ENCODE measurements at places on chromosomes 6 and 20.

GRCh38 chr6:167576828-167577503 lies 249.7 kb upstream of the AFDN start:
- no peak for DNase-seq

DNA sequence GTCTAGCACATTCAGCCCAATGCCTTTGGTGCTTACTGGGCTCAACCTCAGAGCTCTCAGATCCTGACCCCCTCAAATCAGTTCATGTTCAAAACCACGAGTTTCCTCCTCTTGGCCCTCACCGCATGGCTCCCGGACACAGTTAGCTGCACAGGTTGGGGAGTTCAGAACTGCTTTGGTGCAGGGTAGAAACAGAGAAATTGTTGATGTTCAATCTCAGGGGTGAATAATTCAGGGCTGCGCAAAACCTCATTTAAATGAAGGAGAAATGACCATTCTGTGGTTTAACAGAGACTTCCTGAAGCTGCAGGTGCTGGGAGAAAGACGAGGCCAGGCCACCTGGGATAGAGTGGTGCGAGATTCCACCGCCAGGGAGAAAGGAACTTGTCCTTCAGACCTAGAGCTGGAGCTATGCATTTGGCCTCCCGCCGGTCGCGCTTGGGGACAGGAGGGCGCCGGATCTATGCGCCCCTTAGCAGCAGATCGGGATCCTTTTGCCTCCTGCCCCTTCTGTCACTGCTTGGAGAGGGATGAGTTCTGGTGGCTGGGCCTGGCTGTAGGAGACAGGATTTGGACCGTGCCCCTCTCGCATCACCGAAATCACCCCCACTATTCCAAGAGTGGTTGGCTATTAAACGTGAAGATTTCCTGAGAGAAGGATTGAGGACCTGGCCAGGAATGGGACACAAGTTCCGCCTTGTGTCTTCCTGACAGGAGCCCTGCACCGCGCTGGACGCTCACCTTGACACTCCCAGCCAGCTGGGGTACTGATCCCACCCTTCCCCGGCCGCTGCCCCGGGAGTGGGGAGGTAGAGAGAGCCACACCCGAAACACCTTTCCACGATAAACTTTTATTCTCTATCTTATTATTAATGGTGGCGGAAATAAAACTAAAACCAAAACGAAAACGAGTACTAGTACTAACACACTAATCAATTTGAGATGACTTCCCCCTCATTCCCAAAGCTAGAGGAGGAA lies 767 bp upstream of the PAX1 start:
- no peak for DNase-seq

DNA sequence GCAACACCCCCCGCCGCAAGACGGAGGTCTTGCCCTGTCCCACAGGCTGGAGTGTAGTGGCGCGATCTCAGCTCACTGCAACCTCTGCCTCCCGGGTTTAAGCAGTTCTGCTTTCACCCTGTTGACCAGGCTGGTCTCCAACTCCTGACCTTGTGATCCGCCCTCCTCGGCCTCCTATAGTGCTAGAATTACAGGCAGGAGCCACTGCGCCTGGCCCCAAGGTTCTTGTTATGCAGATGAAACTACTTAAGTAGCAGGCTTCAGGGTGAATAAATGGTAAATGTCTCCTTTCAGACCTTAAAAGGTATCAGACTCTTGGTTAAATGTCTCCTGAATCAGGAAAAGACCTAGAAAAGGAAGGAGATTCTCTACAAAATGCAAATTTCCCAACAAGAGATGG lies 95.4 kb upstream of the TMEM181 start:
- DNase-seq: no peak

DNA sequence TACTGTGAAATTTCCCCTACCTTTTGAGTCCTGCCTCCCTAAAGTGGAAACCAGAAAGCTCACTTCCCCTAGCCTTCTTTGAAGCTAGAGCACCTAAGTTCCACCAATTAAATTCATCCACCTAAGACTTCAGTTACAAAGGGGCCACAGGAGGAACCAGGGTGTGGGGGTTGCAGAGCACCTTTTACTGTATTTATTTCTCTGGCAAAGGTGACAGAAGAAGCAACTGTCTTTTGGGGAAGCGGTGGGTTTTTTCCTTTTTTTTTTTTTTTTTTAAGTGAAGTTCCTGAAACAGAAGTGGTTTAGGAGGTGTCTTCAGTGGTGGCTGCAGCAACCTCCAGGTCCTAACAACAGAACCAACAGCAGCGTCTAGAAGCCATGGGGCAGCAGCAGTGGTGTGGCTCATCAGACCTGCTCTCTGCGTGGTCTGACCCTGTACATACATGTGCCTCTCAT lies 13.1 kb downstream of the PSMB9 start:
- no peak for DNase-seq

DNA sequence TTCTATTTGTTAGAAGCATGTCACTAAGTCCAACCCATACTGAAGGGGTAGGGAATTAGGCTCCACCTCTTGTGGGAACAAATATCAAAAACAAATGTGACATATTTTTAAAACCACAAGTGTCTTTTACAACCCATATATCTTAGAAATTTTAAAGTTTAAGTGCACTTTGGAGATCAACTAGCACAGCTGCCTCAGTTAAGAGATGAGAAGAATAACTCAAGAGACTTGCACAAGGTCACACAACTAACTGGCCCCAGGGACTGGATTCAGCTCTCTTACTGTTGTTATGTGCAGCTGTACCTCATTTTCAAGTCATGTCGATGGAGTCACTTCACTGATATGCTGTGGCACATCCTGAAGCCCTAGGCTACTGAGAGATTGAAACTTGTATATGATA lies 102.9 kb upstream of the BMP2 start:
- no peak for DNase-seq
